ENCODE measurements at places on chromosomes 7 and 10.

- no peak for DNase-seq
Measured at GRCh38 chr10:122515022-122515424, 45.5 kb upstream of the DMBT1 start.

DNA sequence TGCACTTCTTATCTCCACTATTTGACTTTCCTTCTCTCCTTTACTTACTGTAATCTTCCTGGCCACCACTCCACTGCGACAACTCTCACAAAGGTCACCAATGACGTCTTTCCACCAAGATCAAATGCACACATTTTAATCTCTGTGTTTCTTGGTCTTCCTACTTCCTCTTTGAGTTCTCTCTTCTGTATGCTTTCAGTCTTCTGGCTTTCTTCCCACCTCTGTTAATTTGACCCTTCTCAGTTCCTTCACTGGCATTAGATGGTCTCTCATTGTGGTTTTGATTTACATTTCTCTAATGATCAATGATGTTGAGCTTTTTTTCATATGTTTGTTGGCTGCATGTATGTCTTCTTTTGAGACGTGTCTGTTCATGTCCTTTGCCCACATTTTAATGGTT lies 31.9 kb downstream of the FAM107B start:
- DNase-seq = peak; percentile 68

- DNase-seq = no peak
Measured at GRCh38 chr7:96045181-96045580, 272.8 kb downstream of the DYNC1I1 start.

- no peak for DNase-seq
Measured at GRCh38 chr7:139937715-139938114, 108.7 kb downstream of the TBXAS1 start.

DNA sequence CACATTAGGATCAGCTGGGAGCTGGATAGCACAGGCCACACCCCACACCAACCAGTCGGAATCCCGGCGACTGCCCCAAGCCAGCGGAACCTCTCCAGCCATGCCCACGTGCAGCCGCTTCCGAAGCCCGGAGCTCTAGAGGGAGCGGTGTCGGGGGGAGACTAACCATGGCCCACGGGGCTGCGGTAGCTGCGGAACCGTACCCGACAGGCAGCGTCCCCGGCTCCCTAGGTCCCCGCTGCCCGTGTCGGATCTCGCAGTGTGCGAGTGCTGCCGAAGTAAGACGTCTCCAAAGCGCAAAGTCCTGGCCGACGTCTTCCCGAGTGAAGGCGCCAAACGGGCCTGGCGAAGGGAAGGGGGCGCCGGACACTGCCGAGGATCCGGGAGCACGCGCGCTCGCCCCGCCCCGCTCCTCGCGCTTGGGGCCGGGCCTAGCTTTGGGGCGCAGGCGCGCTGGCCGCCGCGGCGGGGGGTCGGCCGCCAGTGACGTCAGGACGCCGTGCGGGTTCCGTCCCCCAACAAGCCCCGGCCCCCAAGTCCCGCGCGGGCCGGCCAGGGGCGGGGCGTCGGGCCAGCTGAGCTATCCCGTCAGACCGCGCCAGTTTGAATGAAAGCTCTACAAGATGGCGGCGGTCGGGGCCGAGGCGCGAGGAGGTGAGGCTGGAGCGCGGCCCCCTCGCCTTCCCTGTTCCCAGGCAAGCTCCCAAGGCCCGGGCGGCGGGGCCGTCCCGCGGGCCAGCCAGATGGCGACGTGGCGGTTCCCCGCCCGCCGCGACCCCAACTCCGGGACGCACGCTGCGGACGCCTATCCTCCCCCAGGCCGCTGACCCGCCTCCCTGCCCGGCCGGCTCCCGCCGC lies at the start of gene SUV39H2:
Gene SUV39H2, plus strand, starts transcription at position 601 of the 858 bp plus-strand sequence. Its CDS starts 23 bp downstream, at position 624.
- DNase-seq = peak; percentile 99

DNA sequence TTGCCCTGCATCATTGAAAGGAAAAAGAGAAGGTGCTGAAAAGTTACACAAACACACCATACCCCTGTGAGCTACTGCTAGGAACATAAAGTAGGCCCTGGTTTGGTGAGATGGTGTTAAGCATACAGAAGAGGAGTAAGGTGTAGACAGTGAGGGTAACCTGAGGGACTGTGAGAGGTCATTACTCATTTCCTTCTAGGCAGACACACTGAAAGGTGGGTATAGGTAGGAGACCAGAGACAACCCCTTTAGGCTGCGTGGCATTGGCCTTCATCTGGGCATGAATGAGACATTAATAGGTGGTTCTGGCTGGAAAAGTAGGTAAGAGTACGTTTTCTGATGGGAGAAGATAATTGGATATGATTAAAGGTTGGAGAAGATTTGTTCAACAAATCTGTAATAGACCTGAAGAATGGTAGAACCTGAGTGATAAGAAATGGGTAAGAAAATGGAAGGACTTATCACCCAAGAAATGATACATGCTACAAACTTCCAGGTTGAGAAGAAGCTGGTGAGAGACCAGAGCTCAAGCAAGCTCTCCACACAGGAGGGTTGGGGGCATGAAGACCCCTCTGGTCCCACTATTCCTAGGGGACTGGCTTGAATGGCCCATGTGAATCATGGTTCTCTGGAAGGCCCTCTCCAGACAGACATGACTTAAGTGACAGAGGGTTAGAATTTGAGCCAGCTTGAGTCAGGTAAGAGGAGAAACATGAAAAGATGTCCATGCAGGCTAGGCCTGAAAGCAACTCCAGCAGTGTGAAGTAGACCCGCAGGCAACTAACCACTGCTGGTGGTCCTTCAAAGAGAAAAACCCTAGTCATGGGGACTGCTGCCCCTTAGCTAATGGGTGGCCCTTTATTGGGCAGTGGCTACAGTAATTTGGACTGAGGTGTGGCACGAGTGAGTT lies 3.8 kb downstream of the COMTD1 start:
- DNase-seq = no peak

GRCh38 chr7:111758332-111758731 lies 196.0 kb upstream of the IMMP2L start:
- no peak for DNase-seq

- DNase-seq = peak; percentile 23
Measured at GRCh38 chr10:108424656-108425055, 1260.2 kb upstream of the SORCS1 start.
